ENCODE measurements at places on chromosomes 16 and 17.

DNA sequence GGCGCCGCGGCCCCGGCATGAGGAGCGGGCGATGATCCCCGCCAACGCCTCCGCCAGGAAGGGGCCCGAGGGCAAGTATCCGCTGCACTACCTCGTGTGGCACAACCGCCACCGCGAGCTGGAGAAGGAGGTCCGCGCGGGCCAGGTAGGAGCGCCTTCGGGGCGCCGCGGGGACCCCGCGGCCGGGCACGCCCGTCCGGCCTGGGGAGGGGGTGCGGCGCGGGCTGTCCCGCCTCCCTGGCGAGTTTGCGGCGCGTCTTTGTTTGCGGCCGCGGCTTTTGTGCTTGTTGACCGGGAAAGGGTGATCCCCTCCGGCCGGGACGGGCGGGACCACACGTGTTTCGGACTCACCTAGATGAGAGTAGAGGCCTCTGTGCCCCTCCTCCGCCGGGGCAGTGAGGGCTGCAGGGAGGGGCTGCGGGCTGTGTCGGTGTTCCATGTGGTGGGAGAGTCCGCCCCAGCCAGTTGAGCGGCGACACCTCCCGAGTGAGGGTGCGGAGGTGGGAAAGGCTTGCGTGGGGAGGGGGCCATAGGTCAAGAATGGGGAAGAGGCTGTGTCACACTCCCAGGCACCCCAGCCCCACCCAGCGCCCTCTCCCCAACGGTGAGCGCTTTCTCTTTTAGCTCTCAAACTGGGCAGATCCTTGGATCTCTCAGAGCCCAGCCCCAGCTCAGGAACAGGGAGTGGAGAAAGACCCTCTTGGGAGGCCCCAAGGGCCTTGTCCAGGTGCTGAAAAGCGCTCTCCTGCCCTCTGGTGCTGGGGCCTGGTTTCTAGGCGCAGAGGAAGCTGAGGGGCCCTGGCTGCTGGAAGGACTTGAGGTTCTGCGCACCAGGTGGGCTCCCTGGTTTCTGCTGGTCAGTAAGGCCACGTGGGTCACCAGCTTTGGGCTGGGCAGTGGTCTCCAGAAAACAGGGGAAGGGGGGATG is 923 bp downstream of the ANKRD13B start:
- no peak for DNase-seq

- DNase-seq: peak; percentile 9
These were observed 447.3 kb upstream of the MAF start for GRCh38 chr16:80047842-80048241.

DNA sequence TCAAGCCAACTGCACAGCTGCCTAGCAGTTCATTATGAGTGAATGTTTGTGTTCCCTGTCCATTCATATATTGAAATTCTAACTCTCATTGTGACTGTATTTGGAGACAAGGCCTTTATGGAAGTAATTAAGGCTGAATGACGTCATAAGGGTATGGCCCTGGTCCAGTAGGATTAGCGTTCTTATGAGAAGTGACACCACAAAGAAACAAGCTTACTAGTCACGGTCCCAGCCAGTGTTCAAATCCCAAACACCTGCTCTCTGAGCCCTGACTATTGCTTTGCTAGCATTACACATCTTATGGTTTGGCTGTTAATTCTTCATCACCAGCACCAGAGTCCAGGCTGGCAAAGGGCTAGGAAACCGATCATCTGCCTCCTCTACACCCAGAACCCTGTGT is 2.2 kb downstream of the ZNF668 start:
- peak; percentile 89 for DNase-seq

- no peak for DNase-seq
These were observed 168.4 kb downstream of the ZNF423 start for GRCh38 chr16:49687476-49688002.

All from fibroblast of skin of abdomen (primary cell).